T-helper 17 cell (primary cell): ENCODE measurements at places on chromosomes 12 and 14. TPM values are rescaled to one million over a fixed set of nuclear protein-coding genes. Genes with fewer than 3 reads are reported as not detected.

Gene OTUB2
- total RNA-seq = 0.12 TPM

Gene GLI1
- total RNA-seq = 0.10 TPM

Gene CIDEB
- 16.8 TPM for total RNA-seq

Gene DPF3
- total RNA-seq = 0.13 TPM

Gene CLEC7A
- total RNA-seq = 8.2 TPM

Gene FOXA1
- total RNA-seq = not detected

Gene PARP2
- total RNA-seq = 18.1 TPM

Gene EFS
- total RNA-seq = not detected

Gene CLEC4D
- not detected for total RNA-seq

GRCh38 chr12:53212931-53213330 lies 5.9 kb upstream of the ITGB7 start:
- H3K27me3 ChIP-seq = no peaks in the 10 kb centered on the region
- H3K27ac ChIP-seq = peak overlapping the region; percentile 82

GRCh38 chr14:44639781-44640385 lies 132.8 kb upstream of the FSCB start:
- H3K4me1 ChIP-seq = no peaks in the 10 kb centered on the region
- no peaks in the 10 kb centered on the region for H3K27me3 ChIP-seq
- H3K36me3 ChIP-seq = no peaks in the 10 kb centered on the region
- H3K27ac ChIP-seq = no peak overlapping the region
- no peak for DNase-seq

GRCh38 chr14:105861985-105862465 lies 335.6 kb downstream of the TMEM121 start:
- H3K4me3 ChIP-seq = peak overlapping the region; percentile 21
- peak; percentile 10 for DNase-seq
- H3K4me1 ChIP-seq = peaks cover 4% of the 10 kb centered on the region
- H3K36me3 ChIP-seq = no peaks in the 10 kb centered on the region
- H3K27me3 ChIP-seq = peaks cover 30% of the 10 kb centered on the region

- H3K4me1 ChIP-seq = peaks cover 7% of the 10 kb centered on the region
- no peak overlapping the region for H3K4me3 ChIP-seq
- no peak overlapping the region for H3K27ac ChIP-seq
- no peaks in the 10 kb centered on the region for H3K27me3 ChIP-seq
- DNase-seq = no peak
Observed at GRCh38 chr12:50986966-50987737, 34.8 kb downstream of the HIGD1C start.

- peak within 1 kb of the TSS; percentile 89 for H3K4me3 ChIP-seq
- H3K27ac ChIP-seq = peak within 1 kb of the TSS; percentile 51
- peaks cover 12% of the 10 kb centered on the region for H3K27me3 ChIP-seq
- peaks cover 8% of the 10 kb centered on the region for H3K4me1 ChIP-seq
- peaks cover 2% of the 10 kb centered on the region for H3K36me3 ChIP-seq
Observed at GRCh38 chr12:113135178-113136127, at the start of gene RASAL1. RASAL1 (minus strand) TSS chr12:113135761; CDS start chr12:113135462, 299 bp downstream.

DNA sequence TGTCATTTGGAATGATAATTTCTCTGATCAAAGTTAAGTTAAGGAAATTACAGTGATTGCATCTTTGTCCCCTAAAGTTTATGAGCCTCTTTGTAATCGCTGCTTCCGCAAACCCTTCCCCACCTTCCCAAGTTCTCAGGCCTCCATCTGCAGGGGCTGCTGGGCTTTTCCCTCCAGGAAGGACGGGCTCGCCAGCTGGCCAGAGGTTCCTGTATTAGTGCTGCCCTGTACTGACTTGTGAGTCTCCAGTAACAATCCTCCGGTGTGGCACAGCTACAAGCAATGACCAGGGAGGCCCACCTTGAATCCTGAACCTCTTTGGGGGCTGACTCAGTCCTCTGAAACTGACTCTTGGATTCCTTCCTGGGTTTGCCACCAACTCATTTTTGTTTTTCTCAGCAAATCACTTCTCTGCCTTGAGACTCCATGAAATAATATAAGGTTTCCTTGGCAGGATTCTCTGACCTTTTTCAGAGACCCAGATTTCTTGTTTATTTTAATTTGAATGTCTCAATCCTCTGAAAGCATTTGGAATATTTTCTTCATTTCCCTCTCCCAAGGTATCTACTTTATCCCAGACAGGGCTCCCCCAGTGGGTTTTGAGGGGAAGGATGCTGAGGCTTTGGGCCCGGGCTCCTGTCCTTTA lies 398.6 kb downstream of the ZFP36L1 start:
- no peaks in the 10 kb centered on the region for H3K27me3 ChIP-seq
- H3K36me3 ChIP-seq = peaks cover 4% of the 10 kb centered on the region
- no peak overlapping the region for H3K27ac ChIP-seq
- no peak for DNase-seq
- no peak overlapping the region for H3K4me3 ChIP-seq

DNA sequence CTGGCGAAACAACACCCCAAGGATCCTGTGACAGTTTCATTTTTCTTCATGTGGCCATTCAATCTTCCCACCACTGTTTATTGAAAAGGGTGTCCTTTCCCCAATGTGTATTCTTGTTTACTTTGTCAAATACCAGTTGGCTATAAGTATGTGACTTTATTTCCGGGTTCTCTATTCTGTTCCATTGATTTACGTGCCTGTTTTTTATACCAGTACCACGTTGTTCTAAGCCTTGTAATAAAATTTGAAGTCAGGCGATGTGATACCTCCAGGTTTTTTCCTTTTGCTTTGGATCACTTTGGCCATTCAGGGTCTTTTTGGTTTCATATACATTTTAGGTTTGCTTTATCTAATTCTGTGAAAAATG lies 9.1 kb upstream of the MGAT4C start:
- H3K36me3 ChIP-seq = no peaks in the 10 kb centered on the region
- no peaks in the 10 kb centered on the region for H3K27me3 ChIP-seq
- no peak for DNase-seq
- H3K27ac ChIP-seq = no peak overlapping the region

- no peak for DNase-seq
- H3K36me3 ChIP-seq = peaks cover 3% of the 10 kb centered on the region
- H3K27me3 ChIP-seq = peaks cover 44% of the 10 kb centered on the region
- no peak overlapping the region for H3K27ac ChIP-seq
- no peak overlapping the region for H3K4me3 ChIP-seq
- H3K4me1 ChIP-seq = no peaks in the 10 kb centered on the region
Observed at GRCh38 chr12:65082406-65082805, 38.7 kb downstream of the WIF1 start.

- no peaks in the 10 kb centered on the region for H3K27me3 ChIP-seq
- peaks cover 22% of the 10 kb centered on the region for H3K4me1 ChIP-seq
- peaks cover 2% of the 10 kb centered on the region for H3K36me3 ChIP-seq
- no peak overlapping the region for H3K4me3 ChIP-seq
Observed at GRCh38 chr14:63428486-63428885, 109.8 kb upstream of the GPHB5 start.

DNA sequence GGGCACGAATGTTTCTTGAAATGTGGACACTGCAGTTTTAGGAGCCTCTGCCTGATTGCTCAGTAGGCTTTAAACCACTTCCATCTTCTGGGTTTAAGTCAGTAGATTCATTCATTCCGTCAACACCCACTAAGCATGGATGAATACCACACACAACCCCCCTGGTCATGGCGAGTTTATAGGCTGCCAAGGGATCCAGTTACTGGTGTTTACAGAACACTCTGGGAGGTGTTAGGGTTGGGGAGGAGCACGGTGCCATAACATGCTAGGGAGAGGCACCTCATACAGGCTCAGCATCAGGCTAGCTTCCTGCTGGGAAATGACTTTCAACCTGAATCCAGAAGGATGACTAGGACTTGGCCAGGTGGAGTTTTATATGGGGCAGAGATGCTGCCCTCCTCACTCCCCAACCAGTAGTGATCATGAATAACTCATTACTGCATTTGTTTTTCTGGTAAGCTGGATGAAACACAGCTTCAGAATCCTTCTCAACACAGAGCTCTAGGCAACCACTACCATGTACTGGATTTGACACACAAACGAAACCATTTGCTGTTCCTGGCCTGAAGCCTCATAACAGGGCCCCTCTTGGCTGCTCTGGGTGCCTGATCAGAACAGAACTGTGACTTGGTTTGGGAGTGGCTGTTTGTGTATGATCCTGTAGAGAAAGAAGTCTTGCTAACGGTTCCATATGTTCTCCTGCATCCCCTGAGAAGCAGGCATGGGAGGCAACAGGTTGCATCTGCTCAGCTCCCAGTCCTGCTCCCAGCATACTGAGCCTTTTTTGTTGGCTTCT lies 47.9 kb downstream of the FBXW8 start:
- H3K36me3 ChIP-seq = no peaks in the 10 kb centered on the region
- peaks cover 16% of the 10 kb centered on the region for H3K4me1 ChIP-seq
- H3K27me3 ChIP-seq = no peaks in the 10 kb centered on the region
- no peak overlapping the region for H3K4me3 ChIP-seq
- no peak overlapping the region for H3K27ac ChIP-seq

DNA sequence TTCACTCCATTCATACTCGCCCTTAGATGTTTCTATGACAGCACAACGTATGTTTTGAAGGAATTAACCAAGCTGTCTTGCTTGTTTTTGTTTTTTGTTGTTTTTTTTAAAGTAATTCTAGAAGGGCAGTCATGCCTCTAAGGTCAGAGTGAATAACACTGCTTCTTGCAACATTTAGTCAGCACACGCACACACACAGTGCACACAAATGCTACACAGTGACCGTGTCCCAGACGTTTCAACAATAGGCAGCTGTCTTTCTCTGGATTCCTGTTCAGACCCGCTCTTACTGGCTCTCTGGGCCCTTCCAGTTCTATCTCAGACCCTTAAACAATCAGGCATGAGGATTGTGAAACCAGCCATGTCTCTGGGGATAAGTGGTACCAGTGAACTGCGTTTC lies 351.0 kb upstream of the FKBP4 start:
- no peak overlapping the region for H3K4me3 ChIP-seq
- no peaks in the 10 kb centered on the region for H3K4me1 ChIP-seq
- DNase-seq = no peak
- no peak overlapping the region for H3K27ac ChIP-seq

- peak overlapping the region; percentile 99 for H3K27ac ChIP-seq
- H3K4me1 ChIP-seq = peaks cover 42% of the 10 kb centered on the region
- H3K4me3 ChIP-seq = peak overlapping the region; percentile 99
- no peaks in the 10 kb centered on the region for H3K27me3 ChIP-seq
- peaks cover 26% of the 10 kb centered on the region for H3K36me3 ChIP-seq
Observed at GRCh38 chr12:92142251-92142926, 3.3 kb downstream of the BTG1 start.

DNA sequence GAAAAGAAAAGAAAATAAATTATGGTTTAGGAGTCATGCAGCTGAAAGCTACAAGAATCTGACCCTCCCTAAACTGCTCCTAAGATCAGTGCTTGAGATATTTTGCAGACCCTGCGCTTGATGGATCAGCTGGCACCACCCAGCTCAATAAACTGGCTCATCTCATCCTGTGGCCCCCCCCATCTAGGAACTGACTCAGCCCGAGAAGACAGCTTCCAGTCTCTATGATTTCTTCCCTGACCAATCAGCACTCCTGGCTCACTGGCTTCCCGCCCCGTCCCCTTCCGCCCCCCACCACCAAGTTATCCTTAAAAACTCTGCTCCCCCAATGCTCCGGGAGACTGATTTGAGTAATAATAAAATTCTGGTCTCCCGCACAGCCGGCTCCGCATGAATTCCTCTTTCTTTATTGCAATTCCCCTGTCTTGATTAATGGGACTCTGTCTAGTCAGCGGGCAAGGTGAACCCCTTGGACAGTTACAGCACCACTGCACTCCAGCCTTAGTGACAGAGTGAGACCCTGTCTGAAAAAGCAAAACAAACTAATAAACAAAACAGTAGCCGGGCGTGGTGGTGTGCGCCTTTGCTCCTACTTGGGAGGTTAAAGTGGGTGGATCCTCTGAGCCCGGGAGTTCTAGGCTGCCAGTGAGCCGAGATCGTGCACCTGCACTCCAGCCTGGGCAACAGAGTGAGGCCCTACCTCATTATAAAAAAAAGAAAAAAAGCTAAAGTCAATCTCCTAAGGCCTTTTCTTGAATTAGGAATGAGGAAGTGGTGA lies 24.5 kb upstream of the SPTLC2 start:
- H3K4me3 ChIP-seq = peak overlapping the region; percentile 88
- H3K27me3 ChIP-seq = peaks cover 5% of the 10 kb centered on the region
- no peak for DNase-seq
- peak overlapping the region; percentile 90 for H3K27ac ChIP-seq

DNA sequence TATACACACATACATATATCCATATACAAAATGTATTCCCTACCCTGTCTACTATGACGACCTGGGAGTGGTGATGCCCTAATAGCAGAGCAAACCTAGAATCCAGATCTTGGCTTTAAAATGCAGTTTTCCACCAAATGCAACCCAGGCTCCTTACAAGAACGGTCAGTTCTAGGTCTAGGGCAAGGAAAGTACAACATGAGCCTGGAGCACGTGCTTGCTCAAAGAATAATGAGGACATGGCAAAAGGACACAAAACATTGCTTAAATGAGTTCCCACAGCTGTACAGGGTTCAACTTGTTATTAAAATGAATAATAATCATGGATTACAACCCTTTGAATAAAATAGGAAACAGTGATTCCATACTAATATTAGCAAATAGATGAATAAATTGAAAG lies 94.7 kb downstream of the TMCC3 start:
- no peak for DNase-seq
- no peak overlapping the region for H3K27ac ChIP-seq
- peaks cover 5% of the 10 kb centered on the region for H3K36me3 ChIP-seq
- H3K27me3 ChIP-seq = peaks cover 24% of the 10 kb centered on the region
- H3K4me1 ChIP-seq = peaks cover 5% of the 10 kb centered on the region
- H3K4me3 ChIP-seq = no peak overlapping the region
